Tibial artery (tissue), 4 donors: ENCODE measurements at places on chromosomes 13 and 19.

- peaks cover 28% of the 10 kb centered on the region for H3K4me1 ChIP-seq
- H3K27ac ChIP-seq, result no peak overlapping the region
- peak; percentile 49 for DNase-seq
- H3K4me3 ChIP-seq, result no peak overlapping the region
- no peaks in the 10 kb centered on the region for H3K27me3 ChIP-seq
- H3K36me3 ChIP-seq, result peaks cover 16% of the 10 kb centered on the region
Observed at GRCh38 chr13:114071410-114071809, 61.0 kb downstream of the RASA3 start.

GRCh38 chr19:18773682-18774081, 17.4 kb downstream of the COMP start:
- no peak for DNase-seq
- H3K27me3 ChIP-seq, result no peaks in the 10 kb centered on the region
- no peak overlapping the region for H3K4me3 ChIP-seq
- H3K27ac ChIP-seq, result no peak overlapping the region
- no peaks in the 10 kb centered on the region for H3K36me3 ChIP-seq

DNA sequence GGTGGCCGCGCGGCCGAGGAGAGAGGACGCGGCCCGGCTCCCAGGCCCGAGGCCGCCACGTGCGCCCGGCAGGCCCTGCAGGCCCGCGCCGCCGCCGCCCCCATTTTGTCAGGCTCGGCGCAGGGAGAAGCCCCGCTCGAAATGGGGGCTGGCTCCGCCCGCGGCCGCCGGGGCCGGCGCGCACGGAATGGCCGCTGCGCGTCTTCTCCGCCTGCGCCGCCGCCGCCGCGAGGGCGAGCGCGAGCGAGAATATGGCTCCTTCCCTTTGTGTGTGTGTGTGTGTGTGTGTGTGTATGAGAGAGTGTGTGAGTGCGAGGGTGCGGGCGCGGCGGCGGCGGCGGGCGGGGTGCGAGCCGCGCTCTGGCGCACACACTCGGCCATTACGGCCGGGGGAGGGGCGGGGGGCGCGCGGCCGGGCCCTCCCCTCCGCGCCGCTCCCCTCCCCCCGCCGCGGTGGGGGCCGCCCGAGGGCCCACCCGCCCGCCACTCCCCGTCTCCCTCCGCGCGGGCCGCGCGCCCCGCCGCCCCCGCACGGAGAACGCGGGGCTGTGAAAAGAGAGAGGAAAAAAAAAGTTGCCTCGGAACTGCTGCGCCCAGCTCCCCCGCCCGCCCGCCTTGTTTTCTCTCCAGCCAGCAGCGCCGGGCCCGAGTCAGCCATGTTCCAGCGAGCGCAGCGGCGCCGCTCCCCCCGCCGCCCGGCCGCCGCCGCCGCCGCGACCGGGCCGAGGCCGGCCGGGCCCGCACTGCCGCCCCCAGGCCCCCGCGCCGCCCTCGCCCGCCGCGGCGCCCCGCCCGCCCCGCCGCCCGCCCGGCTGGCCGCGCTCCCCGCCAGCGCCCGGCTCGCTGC, 1.0 kb downstream of the HMGB1 start:
- H3K36me3 ChIP-seq, result peaks cover 14% of the 10 kb centered on the region
- H3K4me3 ChIP-seq, result peak overlapping the region; percentile 100
- H3K27ac ChIP-seq, result peak overlapping the region; percentile 96
- no peaks in the 10 kb centered on the region for H3K27me3 ChIP-seq

- H3K36me3 ChIP-seq, result no peaks in the 10 kb centered on the region
- no peak overlapping the region for H3K4me3 ChIP-seq
- no peak overlapping the region for H3K27ac ChIP-seq
Observed at GRCh38 chr13:51895906-51896888, 34.4 kb downstream of the CCDC70 start.

GRCh38 chr13:27149702-27150101, 21.9 kb downstream of the USP12 start:
- no peak overlapping the region for H3K4me3 ChIP-seq
- peaks cover 5% of the 10 kb centered on the region for H3K4me1 ChIP-seq

- peak; percentile 42 for DNase-seq
- no peak overlapping the region for H3K4me3 ChIP-seq
- peaks cover 8% of the 10 kb centered on the region for H3K27me3 ChIP-seq
- H3K36me3 ChIP-seq, result peaks cover 25% of the 10 kb centered on the region
- no peaks in the 10 kb centered on the region for H3K4me1 ChIP-seq
Observed at GRCh38 chr19:55452749-55453346, 8.6 kb downstream of the ISOC2 start.

GRCh38 chr19:17306285-17306714, 628 bp downstream of the MRPL34 start:
- peaks cover 48% of the 10 kb centered on the region for H3K4me1 ChIP-seq
- H3K27me3 ChIP-seq, result no peaks in the 10 kb centered on the region
- H3K36me3 ChIP-seq, result peaks cover under 1% of the 10 kb centered on the region
- peak overlapping the region; percentile 84 for H3K4me3 ChIP-seq
- H3K27ac ChIP-seq, result peak overlapping the region; percentile 95
- DNase-seq, result no peak

DNA sequence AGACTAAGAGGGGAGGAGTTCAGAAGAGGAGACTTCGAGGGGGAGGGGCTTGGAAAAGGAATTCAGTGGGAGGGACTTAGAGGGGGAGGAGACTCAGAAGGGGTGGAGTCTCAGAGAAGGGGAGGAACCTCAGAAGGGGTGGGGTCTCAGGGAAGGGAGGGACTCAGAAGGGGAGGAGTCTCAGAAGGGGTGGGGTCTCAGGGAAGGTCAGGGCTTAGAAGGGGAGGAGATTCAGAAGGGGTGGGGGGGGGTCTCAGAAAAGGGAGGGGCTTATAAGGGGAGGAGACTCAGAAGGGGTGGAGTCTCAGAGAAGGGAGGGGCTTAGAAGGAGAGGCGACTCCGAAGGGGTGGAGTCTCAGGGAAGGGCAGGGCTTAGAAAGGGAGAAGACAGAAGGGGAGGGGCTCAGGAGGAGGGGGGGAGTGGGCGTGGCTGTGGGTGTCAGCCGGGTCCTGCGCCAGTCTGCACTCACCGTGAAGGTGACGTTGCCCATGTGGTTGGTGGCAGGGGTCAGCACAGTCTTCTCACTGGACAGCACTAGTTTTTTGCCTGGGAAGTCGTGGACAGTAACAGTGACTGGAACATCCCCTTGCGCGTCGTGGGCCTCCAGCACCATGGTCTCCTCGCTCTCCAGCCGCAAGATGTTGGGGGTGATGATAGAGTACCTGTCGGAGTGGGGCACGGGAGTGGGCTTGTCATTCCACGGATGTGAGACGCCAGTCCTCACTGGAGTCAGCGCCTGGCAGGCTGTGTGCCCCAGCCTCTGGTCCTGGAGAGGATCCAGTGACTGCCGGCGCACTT, 1.5 kb downstream of the C3 start:
- no peak for DNase-seq
- no peak overlapping the region for H3K4me3 ChIP-seq
- H3K27me3 ChIP-seq, result no peaks in the 10 kb centered on the region

GRCh38 chr13:80168089-80168850, 172.7 kb downstream of the SPRY2 start:
- DNase-seq, result no peak
- H3K4me3 ChIP-seq, result no peak overlapping the region
- H3K27me3 ChIP-seq, result no peaks in the 10 kb centered on the region
- H3K4me1 ChIP-seq, result no peaks in the 10 kb centered on the region
- no peaks in the 10 kb centered on the region for H3K36me3 ChIP-seq

- H3K27me3 ChIP-seq, result no peaks in the 10 kb centered on the region
- no peak overlapping the region for H3K4me3 ChIP-seq
- H3K36me3 ChIP-seq, result no peaks in the 10 kb centered on the region
- DNase-seq, result no peak
- no peak overlapping the region for H3K27ac ChIP-seq
- no peaks in the 10 kb centered on the region for H3K4me1 ChIP-seq
Observed at GRCh38 chr13:31538067-31539042, 201.0 kb upstream of the RXFP2 start.

DNA sequence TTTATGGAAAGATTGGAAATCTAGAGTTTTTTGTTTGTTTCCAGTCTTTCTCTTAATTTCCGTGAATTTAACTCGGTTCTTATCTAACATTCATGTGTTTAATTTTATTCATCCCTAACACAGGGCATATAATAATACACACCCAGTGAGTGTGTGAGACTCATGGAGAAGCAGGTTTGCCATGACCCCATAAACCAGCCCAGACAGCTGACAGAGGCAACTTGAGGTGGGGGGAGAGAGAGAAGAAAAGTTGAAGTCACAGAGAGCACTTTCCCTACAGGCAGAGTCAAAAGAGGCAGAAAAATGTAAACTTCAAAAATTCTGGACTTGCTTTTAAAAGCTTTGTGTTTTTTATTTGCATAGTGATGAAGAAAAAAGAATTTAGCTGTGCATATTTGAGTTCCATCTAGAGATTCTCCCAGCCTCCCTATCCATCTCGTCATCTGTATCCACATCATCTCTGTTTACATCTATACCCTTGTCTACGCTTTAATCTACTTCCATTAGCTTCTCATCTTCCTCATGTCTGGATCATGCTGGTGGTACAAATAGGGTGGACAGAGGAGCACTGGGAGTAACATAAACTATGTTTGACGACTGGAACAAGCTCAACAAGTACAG, 60.2 kb downstream of the THSD1 start:
- no peaks in the 10 kb centered on the region for H3K4me1 ChIP-seq
- no peaks in the 10 kb centered on the region for H3K36me3 ChIP-seq
- H3K27ac ChIP-seq, result no peak overlapping the region
- no peak overlapping the region for H3K4me3 ChIP-seq

DNA sequence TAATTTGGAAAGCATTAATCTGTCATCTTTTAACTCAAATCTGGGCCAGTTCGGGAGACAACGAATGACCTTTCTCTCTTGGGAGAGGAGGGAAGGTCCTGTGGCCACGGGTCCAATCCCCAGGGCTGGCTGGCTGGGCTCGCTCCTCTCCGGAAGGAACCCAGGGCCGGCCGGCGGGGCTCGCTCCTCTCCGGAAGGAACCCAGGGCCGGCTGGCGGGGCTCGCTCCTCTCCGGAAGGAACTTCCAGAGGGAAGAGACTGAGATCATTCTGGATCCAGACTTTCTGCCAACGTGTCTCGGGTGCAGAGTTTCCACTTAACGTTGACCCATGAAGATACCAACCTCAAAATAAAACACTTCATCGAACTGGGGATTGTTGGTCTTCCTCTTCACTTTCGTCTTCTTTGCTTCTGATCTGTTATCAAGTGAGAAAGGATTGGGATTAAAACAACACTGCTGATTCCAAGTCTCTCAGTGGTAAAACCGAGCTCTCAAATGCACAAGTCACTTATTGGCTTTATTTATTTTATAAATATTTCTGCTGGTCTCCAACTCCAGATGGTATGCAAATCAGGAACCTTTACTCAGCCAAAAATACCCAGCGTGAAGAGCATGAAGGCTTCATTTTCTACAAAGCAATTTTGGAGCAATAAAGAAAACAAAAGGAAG, 53.3 kb upstream of the C13orf46 start:
- H3K27me3 ChIP-seq, result no peaks in the 10 kb centered on the region
- H3K36me3 ChIP-seq, result no peaks in the 10 kb centered on the region
- peaks cover 22% of the 10 kb centered on the region for H3K4me1 ChIP-seq
- H3K27ac ChIP-seq, result peak overlapping the region; percentile 50
- no peak for DNase-seq
